NCI-H1436 treated with DMSO at 0.1 percent for 48 hours (cell line): ENCODE measurements at places on chromosomes 16 and 17.

DNA sequence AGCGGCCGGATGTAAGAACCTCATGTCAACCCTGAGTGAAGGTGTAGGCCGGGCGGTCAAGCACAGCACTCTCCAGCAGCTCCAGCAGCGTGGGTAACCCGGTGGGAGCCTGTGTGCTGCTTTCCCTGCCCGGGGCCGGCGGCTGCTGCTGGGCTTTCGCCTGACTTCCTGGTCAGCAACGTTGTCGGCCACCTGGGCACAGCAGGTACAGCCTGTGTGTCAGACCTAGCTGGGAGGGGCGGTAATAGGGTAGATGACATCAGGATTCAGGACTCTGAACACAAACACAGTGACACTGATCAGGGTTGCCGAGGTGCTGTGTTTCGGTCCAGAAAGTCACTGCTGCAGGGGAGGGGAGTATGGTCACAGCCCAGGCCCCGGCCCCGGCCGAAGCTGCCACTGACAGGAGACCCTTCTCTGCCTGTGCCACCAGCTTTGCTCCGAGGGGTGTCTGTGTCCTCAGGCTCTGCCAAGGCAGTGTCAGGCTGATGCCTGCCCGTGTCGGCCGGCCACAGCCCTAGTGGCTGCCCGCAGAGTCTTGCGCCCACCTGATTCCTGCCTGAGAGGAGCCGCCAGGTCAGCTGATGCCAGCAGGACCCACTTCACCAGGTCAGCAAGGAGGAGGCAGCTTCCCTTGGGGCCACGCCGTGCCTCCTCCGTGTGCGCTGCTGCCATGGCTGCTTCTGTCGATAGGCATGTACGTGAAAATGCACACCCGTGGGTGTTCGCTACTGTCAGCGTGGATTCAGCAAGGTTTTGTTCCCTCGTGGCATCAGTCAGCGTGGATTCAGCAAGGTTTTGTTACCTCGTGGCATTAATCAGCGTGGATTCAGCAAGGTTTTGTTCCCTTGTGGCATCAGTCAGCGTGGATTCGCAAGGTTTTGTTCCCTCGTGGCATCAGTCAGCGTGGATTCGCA lies 9.2 kb downstream of the RAB40C start:
- no peak for DNase-seq

DNA sequence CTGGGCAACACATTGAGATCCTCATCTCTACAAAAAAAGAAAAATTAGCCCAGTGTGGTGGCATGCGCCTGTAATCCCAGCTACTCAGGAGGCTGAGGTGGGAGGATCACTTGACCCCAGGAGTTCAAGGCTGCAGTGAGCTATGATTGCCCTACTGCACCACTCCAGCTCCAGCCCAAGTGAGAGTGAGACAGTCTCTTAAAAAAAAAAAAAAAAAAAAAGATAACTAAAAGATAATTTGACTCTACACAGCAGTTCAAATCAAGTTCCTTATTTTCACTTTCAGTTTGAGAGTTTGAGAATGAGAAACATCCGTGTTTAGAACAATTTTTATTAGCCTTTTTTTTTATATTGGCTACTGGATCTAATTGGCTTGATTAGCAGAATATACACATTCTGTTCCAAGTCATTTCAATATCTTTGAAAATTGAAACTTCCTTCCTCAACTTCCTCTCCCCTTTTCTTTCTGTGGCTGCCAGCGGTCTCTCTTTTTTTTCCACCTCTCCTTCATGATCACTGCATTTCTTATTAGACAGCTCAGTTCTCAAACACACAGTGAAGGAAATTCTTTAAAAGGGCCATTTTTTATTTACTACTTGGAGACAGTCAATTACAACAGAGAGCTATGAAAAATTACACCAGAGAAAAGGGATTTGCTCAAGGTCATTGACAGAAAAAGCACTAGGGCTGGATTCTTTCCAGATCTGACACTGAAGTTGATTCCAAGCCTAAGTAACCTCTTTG lies 4.5 kb upstream of the ACSF2 start:
- DNase-seq = no peak

DNA sequence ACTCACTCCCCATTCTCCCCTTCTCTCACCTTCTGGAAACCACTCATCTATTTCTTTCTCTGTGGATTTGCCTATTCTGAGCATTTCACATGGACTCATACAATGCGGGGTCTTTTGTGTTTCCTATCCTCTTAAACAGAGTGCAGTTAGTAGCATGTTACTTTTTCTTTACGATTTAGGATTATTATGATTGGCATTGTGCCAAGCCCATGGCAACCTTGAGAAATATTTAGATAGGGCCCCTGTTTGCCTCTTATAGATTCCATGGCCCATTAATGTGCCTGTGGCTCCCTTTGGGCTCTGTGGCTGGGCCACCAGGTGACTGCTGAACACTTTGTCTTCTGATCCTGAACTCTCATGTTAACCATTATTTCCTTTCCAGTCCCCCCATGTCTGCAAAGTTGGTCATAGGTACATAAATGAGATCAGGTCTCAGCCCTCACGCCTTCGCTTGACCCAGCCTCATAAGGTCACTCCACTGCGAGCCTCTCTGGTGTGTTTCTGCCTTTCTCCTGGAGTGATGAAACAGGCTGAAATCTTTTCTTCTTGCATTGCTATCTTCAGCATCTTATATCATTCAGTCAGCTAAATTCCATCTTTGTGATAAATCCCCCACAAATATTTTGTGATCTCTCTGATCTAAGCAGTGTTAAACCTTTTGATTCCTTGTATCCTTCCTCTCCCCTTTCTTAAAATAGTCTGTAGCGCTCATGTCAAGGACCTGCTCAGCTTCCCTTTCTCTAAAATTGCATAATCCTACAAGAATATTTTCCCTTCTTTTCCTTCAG lies 44.0 kb downstream of the MYH3 start:
- no peak for DNase-seq

DNA sequence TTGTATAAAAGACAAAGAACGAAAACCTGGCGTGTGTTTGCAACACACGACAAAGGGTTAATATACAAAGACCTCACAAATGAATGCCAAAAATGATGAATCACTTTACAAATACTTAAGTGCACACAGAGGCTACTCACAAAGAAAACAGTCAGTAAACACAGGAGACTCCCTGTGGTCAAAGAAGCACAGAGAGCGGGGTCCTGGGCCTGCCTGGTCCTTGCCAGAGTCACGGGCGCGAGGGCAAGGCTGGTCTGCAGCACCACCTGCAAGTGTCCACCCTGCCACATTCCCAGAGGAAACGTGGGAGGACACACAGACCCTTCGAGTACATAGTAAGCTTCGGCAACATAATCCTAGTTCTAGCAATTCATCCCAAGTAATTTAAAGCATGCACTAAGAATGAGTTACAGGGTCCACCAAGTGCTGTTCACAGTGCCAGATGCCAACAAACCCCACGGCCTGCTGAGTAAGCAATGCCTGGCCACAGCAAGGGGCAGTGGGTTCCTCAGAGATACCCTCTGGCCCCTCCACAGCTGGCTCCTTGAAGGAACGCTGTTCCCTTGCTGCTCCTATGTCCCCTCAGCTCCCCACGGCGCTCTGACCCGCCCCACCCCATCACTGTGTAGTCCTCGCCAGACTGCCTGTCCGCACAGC lies 24.6 kb upstream of the FAAP100 start:
- no peak for DNase-seq

- DNase-seq = no peak
Measured at GRCh38 chr17:76612977-76613851, 27.6 kb upstream of the ST6GALNAC2 start.

- no peak for DNase-seq
Measured at GRCh38 chr17:68205808-68206720, 41.8 kb upstream of the AMZ2 start.

GRCh38 chr16:81646561-81646960 lies 132.5 kb upstream of the PLCG2 start:
- DNase-seq = no peak

DNA sequence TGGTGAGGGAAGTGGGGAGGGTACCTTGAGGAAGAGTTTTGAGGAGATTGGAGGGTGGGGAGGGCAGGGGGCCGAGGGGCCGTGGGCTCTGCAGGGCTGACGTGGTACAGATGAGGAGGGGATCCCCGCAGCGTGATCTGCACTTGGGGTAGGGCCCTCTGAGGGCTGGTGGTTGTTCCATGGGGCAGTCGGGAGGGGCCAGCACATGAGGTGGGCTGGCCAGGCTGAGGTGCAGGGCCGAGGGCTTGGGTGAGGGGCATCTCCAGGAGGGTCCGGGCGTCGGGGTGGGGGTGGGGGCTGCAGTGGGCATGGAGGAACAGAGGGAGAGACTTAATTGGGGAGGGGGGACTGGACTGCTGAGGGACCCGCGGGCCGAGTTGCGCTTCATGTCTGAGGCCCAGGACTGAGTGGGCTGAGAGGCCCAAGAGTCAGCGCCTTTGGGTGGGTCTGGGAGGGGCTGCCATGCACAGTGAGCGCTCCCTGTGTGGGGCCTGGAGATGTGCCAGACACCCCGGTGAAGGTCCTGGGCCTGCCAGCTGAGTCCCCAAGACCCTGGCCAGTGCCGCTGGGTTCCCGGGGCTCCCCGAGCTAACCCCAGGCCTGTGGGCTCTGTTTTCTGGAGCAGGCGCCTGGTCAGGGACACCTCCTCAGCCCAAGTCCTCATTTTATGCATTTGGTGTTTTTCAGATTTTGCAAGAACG lies 13.3 kb downstream of the PRSS27 start:
- DNase-seq = no peak

- no peak for DNase-seq
Measured at GRCh38 chr16:74738113-74738541, 36.5 kb downstream of the FA2H start.

DNA sequence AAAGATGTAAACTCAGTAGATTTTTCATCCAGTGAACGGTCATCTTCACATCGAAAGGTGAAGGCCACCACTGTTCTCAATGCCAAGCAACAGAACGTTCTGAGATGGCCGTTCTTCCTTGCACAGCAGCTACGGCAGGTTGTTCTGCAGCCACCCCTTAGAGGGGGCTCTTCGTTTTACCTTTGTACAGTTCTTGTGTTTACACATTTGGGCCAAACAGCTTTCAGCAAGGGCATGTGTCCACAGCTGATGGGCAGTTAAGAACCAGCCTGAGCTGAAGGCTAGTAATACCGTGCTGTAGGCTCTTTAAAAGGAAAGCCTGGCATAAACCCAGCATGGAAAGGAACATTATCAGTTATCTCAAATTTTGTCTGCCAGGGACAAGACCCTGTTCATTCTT lies 15.9 kb downstream of the PLD6 start:
- no peak for DNase-seq

DNA sequence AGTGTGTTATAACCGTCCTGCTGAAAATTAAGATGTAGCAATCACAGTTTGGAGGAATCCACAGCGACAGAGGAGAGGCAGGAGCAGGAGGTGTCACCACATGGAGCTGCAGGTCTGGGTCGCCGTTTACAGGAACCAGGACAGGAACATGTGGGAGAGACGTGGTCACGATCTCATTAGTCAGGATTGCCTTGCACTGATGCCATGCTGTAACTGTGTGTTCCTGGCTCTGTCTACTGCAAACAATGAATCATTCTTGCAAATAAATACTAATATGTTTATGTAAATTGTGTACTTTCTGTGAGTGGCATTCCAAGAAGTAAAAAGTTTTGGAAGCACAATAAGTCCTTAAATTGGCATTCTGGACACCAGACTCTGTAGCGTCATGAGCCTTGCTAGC lies 271.8 kb downstream of the CPPED1 start:
- DNase-seq = no peak

DNA sequence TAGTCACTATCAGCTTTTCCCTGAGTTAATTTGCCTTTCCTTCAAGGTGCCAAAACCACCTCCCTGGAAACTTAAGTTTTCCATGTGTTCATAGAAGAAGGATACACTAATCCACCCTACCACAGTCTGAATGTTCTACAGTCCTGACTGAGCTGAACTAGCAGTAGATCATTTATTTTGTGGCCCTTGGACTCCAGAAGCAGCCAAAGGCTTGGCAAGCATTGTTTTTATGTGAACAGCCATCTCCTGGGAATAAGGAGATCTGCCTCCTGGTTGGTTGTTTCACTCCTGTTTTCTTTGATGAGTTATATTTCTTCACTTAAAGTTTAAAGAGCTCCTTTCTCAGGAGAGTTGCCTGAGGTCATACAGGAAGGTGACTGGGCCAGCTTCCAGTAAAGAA lies 634.6 kb upstream of the SOX9 start:
- DNase-seq = no peak

DNA sequence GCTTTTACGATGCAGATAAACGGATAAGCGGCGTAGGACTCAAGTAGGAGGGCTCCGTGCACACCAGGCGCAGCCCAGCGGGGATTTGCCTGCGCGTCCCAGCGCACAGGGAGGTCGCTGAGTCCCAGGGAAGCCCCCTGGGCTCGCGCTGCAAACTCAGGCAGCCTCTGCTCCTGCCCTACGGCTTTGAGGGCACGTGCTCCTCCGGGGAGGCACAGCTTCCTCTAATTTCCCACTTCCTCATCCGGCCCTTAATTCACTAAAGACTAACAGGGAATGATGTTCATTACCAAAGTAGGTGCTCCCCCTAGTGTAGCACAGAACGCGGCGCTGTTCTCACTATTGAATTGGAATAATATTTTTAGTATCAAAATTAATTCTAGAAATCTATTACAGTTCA lies 825.4 kb downstream of the KCNJ18 start:
- no peak for DNase-seq

DNA sequence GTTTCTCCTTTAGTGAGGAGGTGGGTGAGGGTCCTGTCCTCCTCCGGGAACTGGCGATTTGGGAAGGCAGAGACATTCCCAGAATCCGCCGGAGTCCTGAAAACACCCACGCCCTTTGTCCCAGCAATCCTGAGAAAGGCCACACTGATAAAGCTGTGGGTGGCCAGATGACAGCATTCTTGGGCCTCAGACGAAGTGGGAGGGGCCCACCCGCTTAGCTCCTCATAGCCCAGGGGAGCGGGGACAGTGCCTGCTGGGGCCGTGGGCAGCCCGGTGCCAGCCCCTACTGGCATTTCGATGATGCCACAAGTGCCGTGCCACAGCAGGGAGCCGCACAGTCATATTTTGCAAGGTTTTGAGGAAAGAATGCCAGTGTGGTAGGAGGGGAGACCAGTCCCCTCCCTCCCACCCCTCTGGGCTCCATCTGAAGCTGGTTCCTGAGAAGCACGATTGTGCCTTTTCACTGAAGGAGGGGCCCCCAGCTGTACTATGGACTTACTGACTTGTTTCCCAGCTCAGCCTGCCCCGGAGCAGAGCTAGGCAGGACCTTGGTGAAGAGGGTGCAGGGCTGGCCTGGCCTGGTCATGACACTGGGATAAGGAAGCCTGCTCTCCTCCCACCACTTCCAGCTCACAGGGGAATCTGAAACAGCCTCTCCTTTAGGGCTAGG lies 20.9 kb upstream of the MPRIP start:
- DNase-seq = no peak

GRCh38 chr16:64926476-64926875 lies 195.4 kb downstream of the CDH11 start:
- DNase-seq = no peak

DNA sequence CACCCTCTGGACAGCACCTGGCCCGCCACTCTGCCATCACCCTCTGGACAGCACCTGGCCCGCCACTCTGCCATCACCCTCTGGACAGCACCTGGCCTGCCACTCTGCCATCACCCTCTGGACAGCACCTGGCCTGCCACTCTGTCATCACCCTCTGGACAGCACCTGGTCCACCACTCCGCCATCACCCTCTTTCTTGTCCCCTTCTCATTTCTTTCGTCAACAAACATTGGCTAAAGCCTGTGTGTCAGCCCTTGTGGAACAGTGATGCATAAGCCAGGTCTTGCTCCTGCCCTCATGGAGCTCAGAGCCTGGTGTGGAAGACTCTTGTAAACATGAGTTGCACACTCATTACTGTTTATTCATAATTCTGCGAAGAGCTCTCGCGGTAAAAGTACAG lies 31.2 kb downstream of the CDK5R1 start:
- DNase-seq = no peak

GRCh38 chr16:30096862-30097563 lies 1.0 kb upstream of the YPEL3 start:
- DNase-seq = no peak
